ENCODE measurements at places on chromosomes 6 and 20.

GRCh38 chr6:55652429-55652828 lies 73.4 kb upstream of the HMGCLL1 start:
- no peak for DNase-seq

GRCh38 chr6:961407-961960 lies 268.5 kb upstream of the EXOC2 start:
- no peak for DNase-seq

GRCh38 chr6:106820412-106820852 lies 154.1 kb downstream of the CD24 start:
- DNase-seq = peak; percentile 19

- peak; percentile 63 for DNase-seq
These were observed 29.5 kb downstream of the RIOK1 start for GRCh38 chr6:7419065-7419464.

DNA sequence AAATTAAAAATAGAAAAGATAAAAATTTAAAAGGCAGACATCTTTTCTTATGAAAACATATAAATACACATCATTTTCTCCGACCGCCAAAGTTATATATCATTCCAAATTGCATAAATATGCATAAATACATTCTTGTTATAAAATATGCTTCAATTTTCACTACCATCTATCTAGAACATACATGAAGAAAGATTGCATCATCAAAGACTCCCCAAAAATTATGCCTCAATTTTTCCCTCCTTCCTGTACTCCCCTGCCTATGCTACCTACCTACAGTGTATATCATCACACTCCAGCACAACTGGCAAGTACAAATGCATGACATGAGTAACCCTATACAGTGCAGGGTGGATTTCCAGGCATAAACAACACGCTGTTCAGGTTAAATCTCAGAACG lies 49.9 kb upstream of the TENT5A start:
- no peak for DNase-seq

DNA sequence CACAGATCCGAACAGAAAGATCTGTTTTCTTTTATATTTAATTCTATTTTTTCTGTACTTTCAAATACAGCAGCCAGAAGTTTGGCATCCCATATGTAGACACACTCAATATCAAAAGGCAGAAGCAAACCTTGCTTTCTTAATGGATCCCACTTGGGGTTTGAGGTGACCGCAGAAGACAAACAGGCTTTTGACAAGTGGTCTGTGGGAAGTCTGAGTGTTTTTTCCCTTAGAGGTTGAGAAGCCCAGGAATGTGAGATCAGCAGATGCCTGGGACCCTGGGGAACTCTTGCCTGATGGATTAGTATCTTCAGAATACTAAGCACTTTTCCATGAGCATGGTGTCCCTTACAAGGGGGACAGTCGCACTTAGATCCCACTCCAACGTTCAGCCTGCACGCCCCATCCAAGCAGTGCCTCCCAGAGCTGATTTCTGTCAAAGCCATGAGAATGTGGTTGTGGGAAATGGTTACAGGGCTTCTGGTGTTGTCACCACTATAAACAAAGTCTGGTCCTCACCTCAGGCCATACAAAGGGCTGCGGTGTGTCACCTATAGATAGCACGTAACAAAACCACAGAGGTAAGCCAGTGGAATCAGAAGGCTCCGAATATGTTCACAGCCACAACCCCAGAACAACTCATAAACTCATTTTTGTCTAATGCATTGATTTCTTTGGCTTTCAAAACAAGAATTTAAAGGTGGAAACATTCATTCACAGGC lies 12.7 kb downstream of the IL17F start:
- DNase-seq = no peak

GRCh38 chr6:116439522-116440051 lies 21.6 kb upstream of the CALHM6 start:
- peak; percentile 76 for DNase-seq

- peak; percentile 38 for DNase-seq
These were observed 41.3 kb downstream of the TRMT11 start for GRCh38 chr6:126027601-126028000.

DNA sequence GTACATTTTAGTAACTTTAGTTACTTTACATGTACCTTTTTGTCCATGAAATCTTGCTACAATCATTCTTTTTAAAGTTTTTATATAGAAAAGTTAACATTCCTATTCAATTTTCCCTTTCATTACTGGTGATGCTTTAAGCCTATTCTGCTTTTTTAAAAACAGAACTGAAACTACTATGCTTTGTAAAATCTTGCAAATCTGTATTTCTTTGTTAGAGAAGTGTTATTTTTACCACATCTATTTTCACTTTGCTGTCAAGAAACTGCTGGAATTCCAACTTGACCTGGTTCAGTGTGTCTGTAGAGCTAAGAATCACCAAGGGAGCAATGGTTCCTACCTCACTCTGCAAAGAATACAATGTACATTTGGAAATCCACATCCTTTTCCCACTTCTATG lies 21.8 kb upstream of the SAMD5 start:
- no peak for DNase-seq

- DNase-seq = no peak
These were observed 137.3 kb downstream of the TMEM242 start for GRCh38 chr6:157185986-157186385.

DNA sequence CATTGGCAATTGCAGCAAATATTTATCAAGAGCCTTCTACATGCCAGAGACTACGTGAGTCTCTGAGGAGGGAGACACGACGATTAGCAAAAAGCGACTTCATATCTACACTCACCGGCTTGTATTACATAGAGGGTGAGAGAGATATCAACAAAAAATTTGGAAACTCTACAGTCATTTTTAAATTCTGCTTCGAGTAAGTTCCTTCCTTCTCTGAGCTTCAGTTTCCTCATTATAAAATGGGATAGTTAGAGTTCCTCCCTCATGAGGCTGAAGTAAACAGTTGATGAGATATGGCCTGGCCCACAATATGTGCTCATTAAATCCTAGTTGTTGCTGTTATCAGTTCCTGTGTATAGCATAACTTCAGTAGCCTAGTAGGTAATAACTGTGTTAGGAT lies 64.1 kb upstream of the SIRPA start:
- no peak for DNase-seq

GRCh38 chr6:88006557-88006956 lies 41.1 kb upstream of the SPACA1 start:
- DNase-seq = no peak

DNA sequence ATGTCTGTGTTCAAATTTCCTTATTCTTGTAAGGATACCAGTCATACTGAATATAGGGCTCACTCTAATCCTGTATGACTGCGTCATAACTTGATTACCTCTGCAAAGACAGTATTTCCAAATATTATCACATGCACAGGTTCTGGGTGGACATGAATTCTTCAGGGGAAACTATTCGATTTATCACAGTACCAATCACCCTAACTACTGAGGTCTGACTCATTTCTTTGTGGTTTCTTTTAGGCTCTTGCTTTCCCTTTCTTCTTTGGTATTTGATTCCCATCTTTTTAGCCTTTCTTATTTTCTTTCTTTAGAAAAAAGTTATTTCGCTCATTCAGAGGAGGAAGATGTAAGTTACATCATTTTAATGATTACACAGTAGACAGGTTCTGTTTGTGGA lies 40.3 kb upstream of the TBX18 start:
- peak; percentile 67 for DNase-seq

GRCh38 chr6:136592930-136593673 lies 42.9 kb upstream of the MAP7 start:
- DNase-seq = peak; percentile 69

DNA sequence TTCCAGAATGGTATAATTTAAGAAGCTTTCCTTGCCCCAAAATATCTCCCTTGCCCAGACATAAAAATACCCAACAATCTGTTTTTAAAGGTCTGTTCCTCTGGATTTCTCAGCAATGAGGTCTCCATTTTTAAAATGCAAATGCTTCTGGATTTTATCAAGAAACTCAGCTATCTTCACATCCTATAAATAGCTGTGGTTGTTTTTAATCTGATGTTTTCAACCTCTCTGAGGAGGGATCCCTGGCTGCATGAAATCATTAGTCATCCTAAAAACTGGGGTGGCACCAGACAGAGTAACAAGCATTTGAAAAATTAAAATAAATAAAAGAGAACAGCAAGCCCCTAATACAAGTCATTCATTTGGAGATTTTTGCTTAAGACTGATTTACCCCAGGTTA lies 168.5 kb upstream of the ID4 start:
- DNase-seq = peak; percentile 24

DNA sequence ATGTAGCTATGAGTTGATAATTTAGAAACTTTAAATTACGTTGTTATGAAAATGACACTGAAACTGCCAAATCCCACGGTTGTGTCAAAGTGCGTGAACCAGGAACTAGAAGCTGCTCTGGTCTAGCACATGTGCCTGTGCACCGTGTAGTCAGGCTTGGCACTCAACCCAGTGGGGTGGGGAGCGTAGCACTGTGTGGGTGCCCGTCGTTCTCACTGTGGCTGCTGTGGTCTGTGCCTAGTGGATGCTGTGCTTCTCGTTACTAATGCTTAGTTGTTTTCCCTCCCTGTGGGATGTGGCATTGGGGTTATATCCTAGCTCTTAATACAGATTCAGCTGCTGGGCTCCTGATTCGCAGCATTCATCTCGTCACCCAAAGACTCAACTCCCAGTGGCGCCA lies 46.2 kb upstream of the ADIG start:
- no peak for DNase-seq

DNA sequence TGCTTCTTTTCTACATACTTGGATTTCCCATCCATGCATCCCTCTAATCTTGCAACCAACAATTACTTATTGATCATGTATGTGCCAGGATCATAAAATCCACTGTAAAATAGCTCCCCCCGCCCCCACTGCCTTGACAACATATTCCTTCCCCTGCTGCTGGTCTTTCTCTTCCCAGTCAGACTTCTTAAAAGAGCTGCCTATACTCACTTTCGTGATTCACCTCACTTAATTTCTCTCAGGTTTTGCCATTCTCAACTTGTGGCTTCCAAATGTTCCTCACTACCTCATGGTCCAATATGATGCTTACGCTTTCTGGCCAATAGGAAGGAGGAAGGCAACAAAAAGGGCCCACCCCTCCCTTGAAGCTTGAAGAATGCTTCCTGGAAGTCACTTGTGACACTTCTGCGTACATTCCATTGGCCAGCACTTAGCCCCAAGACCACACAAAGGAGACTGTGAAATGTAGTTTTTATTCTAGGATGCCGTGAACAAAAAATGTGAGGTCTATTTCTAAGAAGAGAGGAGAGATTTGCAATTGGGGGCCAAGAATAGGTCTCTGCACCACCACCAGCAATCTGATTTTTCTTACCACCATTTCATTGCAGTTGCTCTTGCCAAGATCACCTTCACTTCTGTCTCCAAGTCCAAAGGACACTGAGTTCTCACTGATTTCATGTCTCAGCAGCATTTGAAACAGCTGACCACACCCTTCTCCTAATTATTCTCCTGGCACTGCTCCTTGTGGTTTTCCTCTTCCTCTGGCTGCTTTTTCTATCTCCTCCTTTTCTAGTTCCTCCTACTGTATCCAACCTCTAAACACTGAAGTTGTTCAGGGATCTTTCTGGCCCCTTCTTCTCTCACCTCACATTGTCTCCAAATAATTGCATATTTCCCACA lies 30.8 kb downstream of the CD164 start:
- peak; percentile 25 for DNase-seq

- peak; percentile 13 for DNase-seq
These were observed 30.6 kb upstream of the EXOC2 start for GRCh38 chr6:723540-723939.

DNA sequence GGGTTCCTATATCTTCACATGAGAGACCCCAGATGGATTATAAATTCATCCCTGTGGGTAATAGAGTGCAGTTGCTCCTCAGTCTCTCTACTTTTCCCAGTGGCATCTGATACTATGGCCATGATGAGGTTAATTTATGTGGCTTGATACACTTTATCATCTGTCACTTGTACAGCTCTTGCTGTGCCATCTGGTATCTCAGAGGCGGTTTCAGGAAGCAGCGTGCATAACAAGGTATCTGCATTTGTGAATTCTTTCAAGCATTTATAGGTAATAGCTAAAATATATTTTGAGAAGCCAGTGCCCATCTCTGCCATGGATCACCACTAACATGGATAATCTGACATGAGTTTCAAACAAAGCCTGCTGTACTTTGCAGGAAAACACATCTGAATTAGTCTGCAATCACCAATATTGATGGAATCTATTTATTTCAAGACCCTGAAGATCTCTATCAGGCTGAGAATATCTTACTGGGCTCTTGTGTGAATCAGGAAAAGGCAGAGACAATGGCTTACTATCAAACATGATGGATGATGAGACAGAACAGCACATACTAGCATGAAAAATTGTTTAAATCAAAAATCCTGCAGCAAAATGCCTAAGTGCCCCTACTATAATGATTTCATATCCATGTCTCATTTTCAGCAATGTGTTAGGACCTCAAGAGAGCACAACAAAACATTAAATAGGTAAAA lies 548.7 kb upstream of the MAP3K7 start:
- DNase-seq = no peak

GRCh38 chr20:7760247-7761031 lies 179.8 kb downstream of the HAO1 start:
- DNase-seq = no peak

DNA sequence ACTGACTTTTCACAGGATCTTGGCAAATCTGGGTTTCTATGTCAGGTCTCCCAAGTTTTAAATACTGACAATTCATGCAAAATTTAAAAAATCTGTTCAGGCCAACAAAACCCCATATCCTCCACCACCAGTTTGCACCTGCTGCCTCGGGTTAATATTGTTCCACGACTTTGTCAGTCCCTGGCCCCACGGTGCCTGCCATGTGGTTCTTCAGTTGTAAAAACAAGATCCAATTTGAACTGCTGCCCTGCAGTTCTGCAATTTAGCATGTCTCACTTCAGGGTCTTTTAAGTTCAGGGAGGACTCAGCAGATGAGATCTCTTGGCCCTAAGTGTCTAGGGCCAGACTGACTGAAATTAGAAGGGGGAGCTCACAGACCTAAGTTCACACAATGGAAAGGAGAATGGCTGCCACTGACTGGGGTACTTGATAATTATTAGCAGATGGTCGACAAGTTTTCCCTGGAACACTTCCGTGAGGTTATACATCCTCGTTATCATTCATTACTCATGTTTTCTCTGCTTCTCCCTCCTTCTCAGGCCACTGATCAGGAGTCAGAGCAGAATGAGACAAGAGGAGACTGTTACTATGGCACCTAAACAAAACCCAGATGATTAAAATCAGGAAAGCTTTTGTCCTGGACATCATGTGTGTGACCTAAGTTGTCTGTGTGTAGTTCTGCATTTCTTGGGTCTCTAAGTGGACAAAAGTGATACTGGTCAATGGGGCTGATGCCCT lies 223.6 kb downstream of the KIF16B start:
- peak; percentile 23 for DNase-seq

- DNase-seq = no peak
These were observed 2.0 kb downstream of the COL19A1 start for GRCh38 chr6:69868252-69868804.

DNA sequence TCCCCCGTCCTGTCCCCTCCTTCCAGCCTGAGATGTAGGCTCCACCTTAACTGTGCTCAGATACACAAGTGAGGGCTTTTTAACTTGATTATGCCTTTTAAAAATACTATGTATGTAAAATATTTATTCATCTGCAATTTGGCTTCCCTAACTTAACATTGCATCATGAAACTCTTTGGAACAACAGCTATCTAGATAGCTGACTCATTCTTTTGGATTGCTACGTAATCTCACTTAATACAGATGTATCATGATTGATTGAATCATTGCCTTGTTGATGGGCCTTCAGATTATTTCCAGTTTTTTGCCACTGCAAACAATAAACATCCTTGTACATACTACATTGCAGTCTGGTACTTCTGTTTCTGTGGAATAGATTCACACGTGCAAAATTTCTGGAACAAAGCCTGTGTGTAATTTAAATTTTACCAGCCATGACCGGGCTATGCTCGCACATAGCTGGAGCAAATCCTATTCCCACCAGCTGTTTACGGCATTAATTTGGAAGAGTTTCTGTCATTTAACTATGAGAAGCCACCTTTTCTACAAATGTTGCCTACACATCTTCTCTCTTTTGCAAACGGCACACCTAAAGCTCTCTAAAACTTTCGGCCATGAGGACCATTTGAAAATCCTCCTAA lies 6.5 kb downstream of the PRND start:
- peak; percentile 27 for DNase-seq
